ENCODE measurements at places on chromosomes 12 and 14.

GRCh38 chr12:56160193-56160763 lies 2.1 kb downstream of the MYL6 start:
- DNase-seq = peak; percentile 53

GRCh38 chr12:27012982-27013255 lies 1.3 kb downstream of the TM7SF3 start:
- DNase-seq = no peak

- DNase-seq = no peak
These were observed 82.2 kb downstream of the CHST11 start for GRCh38 chr12:104538891-104539462.

GRCh38 chr12:112750971-112751370 lies 40.6 kb upstream of the RPH3A start:
- DNase-seq = no peak

DNA sequence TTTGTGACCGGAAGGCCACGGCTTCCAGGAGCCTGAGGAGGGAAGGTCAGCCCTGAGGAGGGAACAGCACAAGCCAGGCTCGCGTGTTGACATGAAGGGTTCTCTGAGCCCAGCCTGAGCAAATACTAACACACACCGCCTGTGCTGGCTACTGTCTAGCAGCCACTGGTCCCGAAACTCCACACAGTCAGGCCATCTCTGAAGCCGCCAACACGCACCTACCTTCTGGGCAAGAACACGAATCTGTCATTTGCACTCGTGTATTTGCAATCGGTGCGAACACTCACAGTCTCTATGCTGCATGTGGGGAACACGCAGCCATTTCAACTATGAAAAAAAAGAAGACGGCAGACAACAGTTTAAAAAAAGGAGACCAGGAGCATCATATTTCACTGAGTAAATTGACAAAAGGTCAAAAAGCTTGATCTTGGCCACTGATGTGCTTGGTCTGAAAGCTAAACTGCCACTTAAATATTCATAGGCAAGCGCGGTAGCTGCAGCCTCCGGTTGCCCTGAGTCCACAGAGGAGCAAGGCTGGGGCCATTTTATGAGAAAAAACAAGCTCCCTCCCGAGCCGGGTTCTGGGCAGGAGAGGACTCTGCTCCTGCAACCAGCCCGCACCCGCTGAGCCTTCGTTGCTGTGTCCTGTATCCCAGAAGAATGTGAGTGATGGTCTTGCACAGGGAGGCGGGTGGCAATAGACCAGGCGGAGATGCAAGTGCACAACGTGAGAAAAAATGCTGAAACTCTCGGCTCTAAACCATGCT lies 57.8 kb downstream of the RIMBP2 start:
- no peak for DNase-seq

GRCh38 chr12:21528953-21529352 lies 2.9 kb downstream of the SPX start:
- no peak for DNase-seq

DNA sequence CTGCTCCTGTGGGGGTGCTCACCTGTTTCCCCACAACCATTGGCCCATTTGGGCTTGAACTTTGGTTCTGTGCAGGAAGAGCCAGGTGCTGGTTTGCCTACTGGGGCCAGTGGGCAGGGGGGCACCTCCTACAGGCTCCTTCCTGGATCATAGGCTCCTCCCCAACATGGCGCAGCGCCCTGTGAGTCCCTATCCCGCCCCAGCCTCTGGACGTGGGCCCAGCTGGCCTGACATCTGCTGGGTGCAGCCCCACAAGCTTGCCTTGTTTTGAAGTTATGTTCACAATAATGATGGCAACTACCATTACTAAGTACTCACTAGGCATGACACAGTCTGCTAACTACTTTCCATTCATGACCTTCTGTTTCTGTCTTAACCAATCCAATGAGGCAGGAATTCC lies 147.8 kb downstream of the RBM19 start:
- no peak for DNase-seq
